CD8-positive, alpha-beta T cell (primary cell): ENCODE measurements at places on chromosomes 11 and 22.

- no peak for DNase-seq
Measured at GRCh38 chr11:117580866-117581265, 216.2 kb downstream of the DSCAML1 start.

DNA sequence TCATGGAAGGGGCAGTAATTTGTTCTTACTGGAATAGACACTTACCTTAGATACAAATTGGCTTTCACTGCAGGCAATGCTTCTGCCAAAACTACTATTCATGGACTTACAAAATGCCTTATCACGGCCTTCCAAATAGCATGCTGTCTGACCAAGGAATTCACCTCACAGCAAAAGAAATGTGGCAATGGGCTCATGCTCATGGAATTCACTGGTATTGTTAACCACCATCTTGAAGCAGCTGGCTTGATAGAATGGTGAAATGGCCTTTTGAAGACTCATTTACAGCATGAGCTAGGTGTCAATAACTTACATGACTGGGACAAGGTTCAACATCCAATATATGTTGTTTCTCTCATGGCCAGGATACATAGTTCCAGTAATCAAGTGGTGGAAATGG, 21.9 kb downstream of the OR5B21 start:
- no peak for DNase-seq

GRCh38 chr11:70535191-70535971, 137.1 kb downstream of the CTTN start:
- DNase-seq: no peak

DNA sequence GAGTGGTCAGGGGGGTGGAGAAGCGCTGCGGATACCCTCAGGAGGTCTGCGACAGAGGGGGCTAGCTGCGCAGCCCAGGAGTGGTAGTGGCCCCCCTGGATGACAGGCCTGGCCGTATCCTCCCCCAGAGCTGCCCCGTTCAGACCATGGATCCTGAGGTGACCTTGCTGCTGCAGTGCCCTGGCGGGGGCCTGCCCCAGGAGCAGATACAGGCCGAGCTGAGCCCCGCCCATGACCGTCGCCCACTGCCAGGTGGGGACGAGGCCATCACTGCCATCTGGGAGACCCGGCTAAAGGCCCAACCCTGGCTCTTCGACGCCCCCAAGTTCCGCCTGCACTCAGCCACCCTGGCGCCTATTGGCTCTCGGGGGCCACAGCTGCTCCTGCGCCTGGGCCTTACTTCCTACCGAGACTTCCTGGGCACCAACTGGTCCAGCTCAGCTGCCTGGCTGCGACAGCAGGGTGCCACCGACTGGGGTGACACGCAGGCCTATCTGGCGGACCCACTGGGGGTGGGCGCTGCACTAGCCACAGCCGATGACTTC, 505 bp downstream of the NUDT22 start:
- DNase-seq: peak; percentile 60

- no peak for DNase-seq
Measured at GRCh38 chr11:46490666-46491065, 99.1 kb upstream of the CHRM4 start.

DNA sequence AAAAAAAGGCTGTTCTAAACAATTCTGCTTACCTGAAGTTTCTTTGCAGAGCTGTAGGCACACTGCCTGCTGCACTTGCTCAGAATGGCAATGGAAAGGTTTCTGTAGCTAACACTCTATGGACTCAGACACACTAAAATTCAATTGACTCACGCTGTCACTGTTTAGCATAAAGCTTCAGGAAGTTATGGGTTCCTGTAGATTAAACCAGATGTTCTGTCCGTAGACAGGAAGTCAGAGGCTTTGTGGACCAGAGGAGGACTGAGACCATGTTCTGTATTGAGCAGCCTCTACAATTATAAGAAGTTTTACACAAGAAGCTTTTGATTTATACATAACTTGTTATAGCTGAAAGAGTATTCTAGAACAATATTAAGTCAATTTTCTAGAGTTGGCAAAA, 70.4 kb downstream of the GLYATL1 start:
- DNase-seq: no peak

DNA sequence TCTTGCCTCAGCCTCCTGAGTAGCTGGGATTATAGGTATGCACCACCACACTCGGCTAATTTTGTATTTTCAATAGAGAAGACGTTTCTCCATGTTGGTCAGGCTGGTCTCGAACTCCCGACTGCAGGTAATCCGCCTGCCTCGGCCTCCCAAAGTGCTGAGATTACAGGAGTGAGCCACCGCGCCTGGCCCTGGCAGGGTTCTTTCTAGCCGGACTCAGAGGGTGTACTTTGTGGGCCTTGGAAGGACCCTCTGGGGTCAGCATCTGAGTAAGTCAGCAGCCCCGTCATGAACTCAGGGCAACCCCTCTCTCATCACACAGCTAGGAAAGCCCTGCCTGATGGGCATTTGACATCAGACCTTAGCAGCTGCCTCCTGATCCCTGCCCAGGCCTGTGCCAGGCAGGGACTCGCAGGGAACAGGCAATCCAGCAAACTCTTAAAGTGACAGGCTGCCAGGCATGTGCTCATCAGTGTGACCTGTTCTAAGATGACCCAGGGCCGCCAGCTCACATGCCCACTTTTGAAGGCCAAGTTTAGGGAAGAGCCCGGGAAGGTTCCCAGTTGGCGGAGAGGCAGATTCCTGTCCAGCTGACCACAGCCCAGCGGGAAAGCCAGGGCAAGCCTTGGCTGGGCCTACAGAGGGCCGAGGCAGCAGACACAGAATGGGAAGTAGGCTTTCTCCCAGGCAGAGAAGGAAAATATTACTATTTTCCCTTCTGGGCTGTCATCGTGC, 92.9 kb downstream of the MORC2 start:
- DNase-seq: no peak

DNA sequence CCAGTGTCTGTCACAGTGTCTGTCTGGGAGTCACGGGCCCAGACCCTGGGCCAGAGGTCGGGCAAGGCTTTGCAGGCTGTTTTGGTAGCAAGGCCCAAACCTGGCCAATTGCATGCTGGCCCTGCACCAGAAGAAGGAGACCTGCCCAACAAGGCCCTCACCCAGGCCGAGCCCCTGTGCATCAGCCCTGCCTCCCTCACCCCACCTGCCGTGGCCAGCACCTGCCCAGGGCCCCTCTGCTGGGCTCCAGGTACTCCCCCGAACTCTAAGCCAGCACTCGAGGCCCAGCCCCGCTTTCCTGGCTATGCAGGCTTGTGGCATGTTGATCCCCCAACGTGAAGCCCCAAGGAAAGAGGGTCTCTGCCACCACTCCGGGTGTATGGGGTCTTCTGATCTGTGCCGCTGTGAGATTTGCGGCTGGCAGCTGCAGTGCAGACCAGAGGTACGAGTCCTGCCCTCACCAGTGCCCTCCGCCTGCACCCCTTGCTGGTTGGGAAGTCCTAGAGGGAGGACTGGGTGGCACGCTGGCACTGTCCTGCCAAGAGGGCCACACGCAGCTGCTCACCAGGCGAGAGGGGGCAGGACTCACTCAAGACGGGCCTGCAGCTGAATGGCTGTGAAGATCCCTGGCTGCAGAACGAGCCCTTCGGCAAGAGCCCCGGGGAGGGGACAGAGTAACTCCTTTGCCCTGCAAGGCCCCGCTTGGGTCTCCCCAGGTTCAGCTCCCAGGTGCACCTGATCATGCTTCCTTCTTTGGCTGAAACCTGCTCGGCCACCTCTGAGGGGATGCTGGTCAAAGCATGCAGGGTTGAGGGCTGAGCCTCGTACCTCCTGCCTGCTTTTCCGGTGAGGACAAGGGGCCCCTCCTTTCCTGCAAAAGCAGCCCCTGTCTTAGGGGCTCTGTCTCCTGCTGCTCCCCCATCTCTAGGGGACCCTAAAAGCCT, 6.7 kb upstream of the SEPTIN5 start:
- DNase-seq: no peak

GRCh38 chr22:29701155-29701999, 18.4 kb upstream of the CABP7 start:
- no peak for DNase-seq

GRCh38 chr11:1382429-1382828, 7.3 kb upstream of the BRSK2 start:
- DNase-seq: no peak

DNA sequence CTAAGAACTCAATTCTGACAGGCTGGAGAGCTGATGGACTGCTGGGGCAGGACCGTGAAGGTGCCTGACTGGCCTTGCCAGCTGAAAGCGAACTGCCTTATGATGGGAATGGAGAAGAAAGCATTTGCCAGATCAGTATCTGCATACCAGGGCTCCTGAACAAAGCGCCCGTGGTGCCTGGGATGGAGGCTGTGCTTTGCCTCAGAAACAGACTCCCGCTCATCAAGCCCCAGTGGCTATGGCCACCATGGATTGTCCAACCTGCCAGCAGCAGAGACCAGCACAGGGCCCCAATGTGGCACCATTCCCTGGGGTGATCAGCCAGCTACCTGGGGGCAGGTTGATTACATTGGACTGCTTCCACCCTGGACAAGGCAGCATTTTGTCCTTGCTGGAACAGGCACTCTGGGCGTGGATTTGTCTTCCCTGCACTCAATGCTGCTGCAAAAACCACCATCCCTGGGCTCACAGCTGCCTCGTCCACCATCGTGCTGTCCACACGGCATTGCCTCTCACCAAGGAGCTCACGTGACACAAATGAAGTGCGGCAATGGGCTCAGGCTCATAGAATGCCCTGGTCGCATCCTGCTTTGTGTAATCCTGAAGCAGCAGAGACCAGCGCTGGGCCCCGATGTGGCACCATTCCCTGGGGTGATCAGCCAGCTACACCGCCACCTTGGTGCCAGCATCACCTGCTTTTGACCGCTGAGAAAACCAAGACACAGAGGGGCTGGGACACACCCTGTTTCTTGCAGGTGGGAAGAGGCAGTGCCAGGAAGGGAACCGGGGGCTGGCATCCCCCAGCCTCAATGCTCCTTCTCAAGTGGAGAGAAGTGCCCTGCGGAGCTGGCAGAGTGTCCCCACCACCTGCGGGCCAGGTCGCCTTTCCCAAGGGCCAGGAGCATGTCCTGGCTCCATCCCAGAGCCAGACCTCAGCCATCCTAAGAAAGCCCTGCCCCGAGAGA, 1367.5 kb downstream of the BRD1 start:
- no peak for DNase-seq

DNA sequence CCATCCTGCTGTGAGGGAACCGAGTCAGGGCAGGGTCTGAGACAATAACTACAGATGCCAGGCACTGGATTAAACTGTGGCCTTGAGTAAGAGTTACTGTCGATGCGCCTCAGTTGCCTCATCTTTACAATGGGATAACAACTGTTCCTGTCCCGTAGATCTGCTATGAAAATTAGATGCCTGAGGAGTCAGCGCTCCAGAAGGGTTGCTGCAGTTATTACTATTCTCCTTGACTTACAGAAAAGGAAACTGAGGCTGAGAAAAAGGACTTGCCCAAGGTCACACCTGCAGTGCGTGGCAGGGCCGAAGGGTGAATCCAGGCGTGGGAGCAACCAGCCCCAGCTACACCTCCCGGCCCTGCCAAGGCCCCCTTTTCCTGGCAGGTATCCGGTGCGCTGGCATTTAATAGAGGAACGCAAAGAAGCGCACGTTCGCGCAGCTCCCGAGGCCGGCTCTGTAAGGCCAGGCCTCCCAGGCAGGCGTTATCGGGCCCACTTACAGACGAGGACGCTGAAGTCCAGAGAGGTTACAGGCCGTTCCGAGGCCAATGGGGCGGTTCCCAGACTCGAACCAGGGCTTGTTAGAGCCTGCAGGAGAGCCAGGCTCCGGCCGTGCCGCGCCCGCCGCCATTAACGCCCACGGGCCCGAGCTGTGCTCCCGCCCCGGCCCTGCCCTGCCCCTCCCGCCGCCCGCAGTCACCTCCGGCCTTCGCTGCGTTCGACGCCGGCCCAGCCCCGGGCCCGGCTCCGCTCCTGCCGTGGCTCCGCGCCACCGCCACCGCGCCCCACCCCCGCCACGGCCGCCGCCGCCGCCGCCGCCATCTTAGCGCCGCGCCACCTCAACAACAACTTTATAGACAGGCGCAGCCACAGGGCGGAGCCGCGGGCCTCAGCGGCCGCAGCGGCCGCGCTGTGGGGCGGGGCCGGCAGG, at the start of gene C11orf68:
Gene C11orf68, minus strand, starts transcription at position 852 of the 930 bp plus-strand sequence. Its CDS starts 31 bp downstream, at position 821.
- no peak for DNase-seq

DNA sequence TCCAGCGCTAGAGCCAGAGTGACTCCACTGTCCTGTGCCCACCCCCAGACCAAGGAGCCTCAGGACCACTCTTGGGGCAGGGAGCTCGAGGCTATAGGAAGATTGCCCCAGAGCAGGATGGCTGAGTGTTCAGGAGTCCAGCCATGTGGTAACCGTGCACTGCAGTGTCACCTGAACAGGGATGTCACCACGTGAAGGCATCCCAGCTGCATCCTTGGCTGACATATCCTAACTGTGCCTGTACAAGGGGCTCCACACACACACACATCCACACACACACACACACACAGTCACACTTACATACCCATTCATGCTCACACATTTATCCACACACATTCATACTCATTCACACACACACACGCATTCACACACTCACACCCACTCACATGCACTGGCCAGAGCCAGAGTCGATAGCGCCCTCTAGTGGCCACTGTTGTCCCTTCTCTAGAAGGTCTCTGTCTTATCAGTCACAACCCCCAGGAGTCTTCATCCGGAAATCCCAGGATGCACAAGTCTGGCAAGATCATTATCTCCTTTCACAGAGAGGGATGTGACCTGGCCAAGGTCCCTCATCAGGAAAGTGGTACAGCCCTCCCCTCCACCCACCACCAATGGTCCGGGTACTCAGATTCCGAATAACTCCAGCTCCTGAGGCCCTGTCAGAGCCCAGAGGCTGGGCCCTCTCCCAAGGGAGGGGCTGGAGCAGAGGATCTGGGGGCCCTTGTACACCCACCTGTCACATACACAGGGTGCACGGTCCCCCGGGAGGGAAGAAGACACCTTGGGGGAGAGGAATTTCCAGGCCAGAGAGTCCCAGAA, 55.1 kb downstream of the IGLL5 start:
- peak; percentile 82 for DNase-seq

DNA sequence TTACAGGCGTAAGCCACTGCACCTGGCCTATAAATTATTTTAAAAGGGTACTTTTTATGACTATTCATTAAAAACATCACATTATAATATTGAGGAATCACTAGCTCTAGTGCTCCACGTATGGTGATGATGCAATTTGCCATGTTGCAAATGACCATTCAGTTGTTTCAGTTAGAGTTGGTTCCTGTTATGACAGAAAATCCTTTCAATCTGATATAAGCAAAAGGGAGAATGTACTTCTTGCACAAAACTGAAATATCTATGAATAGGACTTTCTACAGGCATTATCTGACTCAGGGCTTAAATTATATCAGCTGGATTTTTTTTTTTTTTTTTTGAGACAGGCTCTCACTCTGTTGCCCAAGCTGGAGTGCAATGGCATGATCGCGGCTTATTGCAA, 45.6 kb upstream of the RRM1 start:
- DNase-seq: no peak

- no peak for DNase-seq
Measured at GRCh38 chr11:103903621-103904323, 132.7 kb upstream of the DDI1 start.

GRCh38 chr22:19096555-19096954, 25.7 kb downstream of the DGCR2 start:
- DNase-seq: no peak

GRCh38 chr11:1153951-1154493, 3.7 kb upstream of the MUC5AC start:
- DNase-seq: no peak

- no peak for DNase-seq
Measured at GRCh38 chr22:30948930-30949342, 19.6 kb downstream of the MORC2 start.

- DNase-seq: no peak
Measured at GRCh38 chr11:131408025-131408640, 37.7 kb downstream of the NTM start.
